Left renal cortex interstitium (tissue), 4 donors: ENCODE measurements at places on chromosomes 13 and 19. TPM values are rescaled to one million over a fixed set of nuclear protein-coding genes. Genes with fewer than 3 reads are reported as not detected.

GRCh38 chr13:26679411-26680122 lies 81.0 kb downstream of the GPR12 start:
- no peak for DNase-seq

DNA sequence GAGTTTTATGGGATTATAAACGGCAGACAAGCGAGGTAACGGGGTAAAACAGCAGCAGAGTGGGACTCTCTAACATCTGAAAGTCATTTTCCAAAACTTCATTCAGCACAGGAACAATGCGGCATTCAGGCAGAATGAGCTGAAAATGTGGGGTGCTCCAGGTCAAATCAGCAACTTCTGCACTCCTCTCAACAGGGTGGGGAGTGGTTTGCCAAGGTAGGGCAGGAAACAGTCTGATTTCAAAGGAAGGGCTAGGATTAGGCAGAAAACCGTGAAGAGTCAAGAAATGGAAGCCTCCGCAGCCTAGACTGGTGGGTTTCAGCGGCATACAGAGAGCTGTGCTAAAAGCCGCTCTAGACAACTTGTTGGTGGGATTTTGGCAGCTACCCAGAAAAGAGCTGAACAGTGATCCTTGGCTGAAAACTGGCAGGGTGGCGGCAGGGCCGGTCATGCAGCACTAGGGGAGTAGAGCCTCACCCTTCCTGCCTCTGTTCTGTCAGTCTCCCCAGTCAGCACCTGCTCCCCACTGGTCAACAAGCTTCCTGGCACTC lies 154.2 kb upstream of the KLF12 start:
- DNase-seq = no peak

- no peak for DNase-seq
Observed at GRCh38 chr13:36758345-36758744, 60.7 kb upstream of the RFXAP start.

- DNase-seq = no peak
Observed at GRCh38 chr13:110127986-110128511, 178.9 kb downstream of the COL4A1 start.

DNA sequence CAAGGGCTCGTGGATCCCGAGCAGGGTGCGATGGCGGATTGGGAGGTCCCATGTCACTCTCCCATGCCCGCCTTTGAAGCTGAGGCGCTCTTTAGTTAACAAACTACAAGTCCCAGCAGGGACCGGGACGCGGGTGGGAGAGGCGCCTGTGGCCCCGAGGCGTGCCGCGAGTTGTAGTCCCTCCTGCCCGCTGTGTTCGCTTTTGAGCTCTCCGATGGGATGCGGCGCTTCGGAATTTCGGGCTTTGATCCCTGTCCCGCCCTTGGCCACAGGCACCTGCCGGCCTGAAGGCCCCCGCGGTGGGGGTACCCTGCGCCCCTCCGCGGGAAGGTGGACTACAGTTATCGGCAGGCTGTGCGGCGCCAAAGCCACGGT lies 11.0 kb downstream of the CYTH2 start:
- DNase-seq = no peak

GRCh38 chr19:10291554-10292205 lies 1.9 kb downstream of the ICAM5 start:
- no peak for DNase-seq

- no peak for DNase-seq
Observed at GRCh38 chr13:45004096-45004495, 14.8 kb downstream of the GPALPP1 start.

GRCh38 chr13:93231867-93232266 lies 5.3 kb downstream of the GPC6 start:
- DNase-seq = no peak

DNA sequence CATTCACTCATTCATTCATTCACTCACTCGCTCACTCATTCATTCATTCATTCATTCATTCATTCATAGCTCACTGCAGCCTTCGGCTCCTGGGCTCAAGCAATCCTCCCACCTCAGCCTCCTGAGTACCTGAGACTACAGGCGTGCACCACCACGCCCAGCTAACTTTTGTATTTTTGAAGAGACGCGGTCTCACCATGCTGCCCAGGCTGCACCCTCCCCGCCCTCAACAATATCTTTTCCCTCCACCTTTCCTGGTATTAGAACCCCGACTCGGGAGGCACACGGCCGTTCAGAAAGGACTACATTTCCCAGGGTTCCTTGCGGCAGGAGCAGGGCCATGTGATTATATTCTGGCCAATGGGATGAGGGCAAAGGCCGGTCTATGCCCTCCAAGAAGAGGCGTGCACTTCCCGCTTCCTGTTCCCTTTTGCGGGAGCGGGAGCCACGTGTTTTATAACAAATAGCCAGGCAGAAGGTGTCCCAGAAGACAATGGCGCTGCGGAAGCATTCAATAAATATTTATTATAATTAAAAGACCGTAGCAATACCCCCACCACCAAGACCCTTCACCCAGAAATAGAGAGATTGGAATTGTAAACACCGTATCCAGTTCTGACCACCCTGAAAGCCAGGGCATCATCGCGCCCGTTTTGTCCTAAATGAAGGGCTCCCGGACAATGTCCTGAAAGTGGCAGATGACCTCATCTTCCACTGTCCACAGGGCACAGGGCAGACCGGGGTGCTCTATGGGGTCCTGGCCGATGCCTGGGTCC lies 15.9 kb downstream of the TICAM1 start:
- DNase-seq = peak; percentile 60

DNA sequence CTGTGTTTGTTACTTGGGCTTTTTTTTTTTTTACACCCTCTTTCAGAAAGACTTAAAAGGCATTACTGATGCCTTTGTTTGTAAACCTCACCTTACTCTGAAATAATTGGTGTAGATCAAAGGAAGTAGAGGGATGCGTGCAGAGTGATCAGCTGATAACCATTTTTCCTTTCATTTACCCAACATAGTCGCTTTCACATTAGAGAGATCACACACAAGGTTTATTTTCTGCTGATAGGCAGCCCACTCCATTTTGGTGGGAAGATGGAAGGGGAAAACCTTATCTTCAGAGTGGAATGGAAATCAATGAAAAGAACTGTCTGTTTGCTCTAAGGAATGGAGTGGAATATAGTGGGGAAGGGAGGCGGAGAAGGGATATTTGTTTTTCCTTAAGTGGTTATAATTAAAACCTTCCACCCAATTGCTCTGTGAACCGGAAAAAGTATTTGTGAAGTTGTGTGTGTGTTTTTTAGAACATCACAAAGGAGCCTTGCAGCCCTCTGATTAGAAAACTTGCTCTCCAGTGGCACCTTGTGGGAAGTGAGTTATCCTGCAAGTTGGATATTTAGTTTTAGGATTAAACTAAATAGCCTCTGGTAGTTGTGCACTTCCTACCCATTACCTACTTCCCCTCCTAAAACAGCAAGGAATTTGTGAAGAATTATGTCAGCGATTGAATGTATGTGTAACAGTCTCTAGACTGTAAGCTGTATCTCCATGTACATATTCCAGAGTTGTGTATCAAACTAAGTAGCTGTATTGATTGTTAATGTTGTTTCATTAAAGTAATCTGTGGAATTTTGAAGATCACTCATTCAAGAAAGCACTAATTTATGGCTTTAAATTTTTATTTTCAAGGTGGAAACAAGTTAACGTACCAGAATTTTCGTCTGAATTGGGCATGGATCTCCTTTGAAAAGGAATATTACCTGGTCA lies 76.8 kb downstream of the FREM2 start:
- no peak for DNase-seq

DNA sequence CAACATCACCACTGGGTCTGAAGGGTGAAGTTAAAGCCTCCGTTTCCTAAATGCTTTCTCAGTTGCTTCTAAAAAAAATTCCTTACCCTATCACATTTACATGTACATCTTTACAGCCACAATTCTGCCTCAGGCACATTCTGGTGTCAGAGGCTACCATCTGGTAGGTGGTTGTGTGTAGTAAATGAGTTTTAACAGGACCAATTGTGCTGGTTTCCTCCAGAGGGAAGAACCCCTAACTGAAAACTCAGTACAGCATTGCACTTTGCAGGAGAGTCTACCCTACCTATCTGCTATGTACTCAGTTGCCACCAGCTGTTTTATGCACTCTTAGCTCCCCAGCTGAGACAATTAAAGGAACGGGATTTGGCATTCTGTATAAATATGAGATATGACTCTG lies 1576.5 kb downstream of the PCDH9 start:
- DNase-seq = no peak

GRCh38 chr13:21826214-21827015 lies 155.5 kb downstream of the FGF9 start:
- no peak for DNase-seq

DNA sequence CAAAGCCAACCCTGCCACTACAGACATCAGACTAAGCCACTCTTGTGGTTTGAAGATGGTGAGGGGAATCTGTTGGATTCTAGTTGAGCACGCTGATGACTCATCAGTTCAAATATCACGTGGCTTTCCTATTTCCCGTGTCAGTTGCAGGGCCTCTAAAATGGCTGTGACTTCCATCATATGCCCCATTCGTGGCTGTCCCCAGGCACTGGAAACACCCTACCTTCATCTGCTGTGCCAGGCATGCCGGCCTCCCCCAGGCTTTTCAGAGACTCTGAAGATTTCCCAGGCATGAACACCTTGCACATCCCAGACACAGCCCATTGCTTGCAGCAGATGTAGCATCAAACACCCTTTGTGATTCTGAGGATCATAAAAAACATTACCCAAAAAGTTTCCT lies 659.9 kb downstream of the UQCRFS1 start:
- no peak for DNase-seq

- no peak for DNase-seq
Observed at GRCh38 chr13:30880151-30880855, 25.8 kb upstream of the MEDAG start.

- DNase-seq = no peak
Observed at GRCh38 chr19:38213911-38214625, 10.0 kb downstream of the DPF1 start.

DNA sequence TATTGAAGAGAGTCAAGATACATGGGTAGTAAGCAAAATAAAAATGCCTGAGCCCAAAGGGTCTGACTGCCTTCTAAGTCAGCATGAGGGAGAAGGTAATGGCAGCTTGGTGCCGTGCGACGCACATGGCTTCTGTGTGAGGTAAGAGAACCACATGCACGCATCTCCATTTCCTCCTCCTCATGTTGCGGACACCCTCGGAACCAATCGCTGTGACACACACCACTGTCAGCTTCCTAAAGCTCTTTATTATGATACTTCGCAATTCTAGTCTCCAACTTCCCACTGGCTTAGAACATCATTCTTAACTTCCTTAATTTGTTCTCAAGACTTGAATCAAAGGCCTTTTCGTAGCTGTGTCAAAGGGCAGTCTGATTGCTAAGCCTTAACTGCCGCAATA lies 170.1 kb downstream of the OXGR1 start:
- DNase-seq = no peak

GRCh38 chr13:94860981-94861407 lies 148.6 kb upstream of the SOX21 start:
- no peak for DNase-seq

GRCh38 chr19:17703824-17704463 lies 15.3 kb upstream of the MAP1S start:
- DNase-seq = no peak

- no peak for DNase-seq
Observed at GRCh38 chr19:12774588-12775555, at the start of gene HOOK2. Gene HOOK2, minus strand, starts transcription at chr19:12775552. Its CDS starts 103 bp downstream, at chr19:12775449.

DNA sequence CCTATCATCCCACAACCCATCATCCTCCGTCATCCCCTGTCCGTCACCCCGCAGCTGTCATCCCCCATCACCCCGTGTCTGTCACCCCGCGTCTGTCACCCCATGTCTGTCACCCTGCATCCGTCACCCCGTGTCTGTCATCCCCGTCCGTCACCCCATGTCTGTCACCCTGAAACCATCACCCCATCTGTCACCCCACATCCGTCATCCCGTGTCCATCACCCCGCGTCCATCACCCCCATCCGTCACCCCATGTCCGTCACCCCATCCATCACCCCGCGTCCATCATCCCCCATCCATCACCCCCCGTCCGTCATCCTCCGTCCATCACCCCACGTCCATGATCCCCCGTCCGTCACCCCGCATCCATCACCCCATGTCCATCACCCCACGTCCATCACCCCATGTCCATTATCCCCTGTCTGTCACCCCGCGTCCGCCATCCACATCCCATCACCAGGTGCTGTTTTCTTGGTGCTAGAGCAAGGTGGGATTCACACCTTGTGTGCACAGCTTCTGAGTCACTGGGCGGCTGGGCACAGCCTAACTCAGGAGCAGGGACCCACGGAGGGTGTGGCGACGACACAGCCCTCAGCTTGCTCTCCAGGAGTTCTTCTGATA lies 24.2 kb downstream of the RASA3 start:
- DNase-seq = no peak

RFPL4AL1 gene
- not detected for polyA plus RNA-seq

BCAM gene
- polyA plus RNA-seq = 409 TPM

EXOSC5 gene
- polyA plus RNA-seq = 22.3 TPM

HIPK4 gene
- polyA plus RNA-seq = 0.14 TPM

FGF9 gene
- 20.8 TPM for polyA plus RNA-seq

CNN1 gene
- polyA plus RNA-seq = 5.1 TPM

TNFRSF19 gene
- 49.0 TPM for polyA plus RNA-seq

MEIS3 gene
- 32.2 TPM for polyA plus RNA-seq

DOHH gene
- polyA plus RNA-seq = 6.2 TPM

NANOS3 gene
- polyA plus RNA-seq = 2.8 TPM

ZNF90 gene
- polyA plus RNA-seq = 18.1 TPM

ADGRE3 gene
- polyA plus RNA-seq = 0.08 TPM

RUBCNL gene
- polyA plus RNA-seq = 2.1 TPM

SYNGR4 gene
- polyA plus RNA-seq = 0.33 TPM
